ENCODE measurements at places on chromosomes 4 and X. TPM values are rescaled to one million over a fixed set of nuclear protein-coding genes. Genes with fewer than 3 reads are reported as not detected.

Gene KIAA1210
- not detected for total RNA-seq

DNA sequence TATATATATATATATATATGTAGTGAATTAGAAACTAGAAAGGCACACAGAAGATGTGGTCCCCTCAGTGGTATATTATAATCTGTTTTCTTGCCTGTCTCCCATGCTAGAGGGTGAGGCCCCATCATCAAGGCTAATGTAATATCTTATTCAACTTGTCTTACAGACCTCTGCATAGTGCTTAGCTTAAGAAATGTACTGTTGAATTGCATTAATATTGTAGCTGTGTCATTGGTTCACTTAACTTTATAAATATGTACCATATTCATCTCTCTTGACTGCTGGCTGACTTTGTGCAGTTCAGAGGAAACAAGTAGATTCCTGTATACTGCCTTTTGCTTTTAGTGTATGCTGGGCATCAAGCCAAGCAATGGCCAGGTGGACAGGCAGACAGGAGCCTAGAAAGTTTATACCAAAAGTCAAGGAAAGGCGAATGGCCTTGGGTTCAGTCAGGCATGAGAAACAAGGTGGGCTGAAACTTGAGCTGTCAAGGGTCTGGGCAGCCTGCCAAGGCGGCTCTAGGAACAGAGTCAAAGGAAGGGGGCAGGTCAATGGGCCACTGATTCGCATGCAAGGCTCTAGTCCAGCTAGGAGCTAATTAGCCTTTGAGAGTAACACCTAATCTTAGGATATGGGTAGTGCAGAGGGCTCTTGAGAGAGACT is 78.8 kb upstream of the LEF1 start:
- no peak for DNase-seq

DNA sequence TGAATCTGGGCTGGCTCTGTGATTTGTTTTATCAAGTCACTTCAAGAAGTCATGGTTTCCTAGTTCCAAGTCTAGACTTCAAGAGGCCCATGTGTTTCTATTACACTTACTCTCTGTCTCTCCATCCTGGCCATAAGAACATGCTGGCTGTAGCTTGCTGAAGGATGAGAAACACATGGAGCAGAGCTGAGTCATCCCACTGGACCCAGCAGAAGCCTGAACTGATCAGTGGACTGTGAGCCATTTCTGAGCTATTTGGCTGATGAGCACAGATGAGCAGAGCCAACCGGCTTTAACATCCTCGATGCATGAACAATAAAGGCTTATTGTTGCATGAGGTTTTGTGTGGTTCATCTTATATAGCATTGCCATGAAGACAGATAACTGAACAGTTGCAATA is 290.6 kb upstream of the BOD1L1 start:
- no peak for DNase-seq

GRCh38 chr4:14701389-14701788 is 300.9 kb upstream of the CPEB2 start:
- DNase-seq, result no peak

Gene GAGE12D
- not detected for total RNA-seq

DNA sequence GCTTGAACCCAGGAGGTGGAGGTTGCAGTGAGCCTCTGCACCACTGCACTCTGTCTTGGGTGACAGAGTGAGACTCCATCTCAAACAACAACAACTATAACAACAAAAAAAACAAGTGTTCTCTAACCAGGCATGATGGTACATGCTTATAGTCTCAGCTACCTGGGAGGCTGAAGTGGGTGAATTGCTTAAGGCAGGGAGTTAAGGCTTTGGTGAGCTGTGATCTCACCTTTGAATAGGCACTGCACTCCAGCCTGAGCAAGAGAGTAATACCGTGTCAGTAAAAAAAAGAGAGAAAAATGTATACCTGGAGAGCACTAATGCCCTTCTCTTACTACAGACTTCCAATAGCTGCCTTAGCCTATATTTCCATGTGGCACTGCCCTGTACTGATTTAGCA is 18.9 kb upstream of the USP9X start:
- no peak for DNase-seq

Gene TMPRSS11A
- not detected for total RNA-seq

Gene RAB41
- total RNA-seq, result not detected

- no peak for DNase-seq
Observed at GRCh38 chr4:73439445-73439844, 3.4 kb downstream of the AFP start.
